Suppressor macrophage treated with lipopolysaccharide for 4 hours (primary cell): ENCODE measurements at places on chromosomes 3 and 15.

- no peak for DNase-seq
Observed at GRCh38 chr15:48781017-48781416, 29.9 kb downstream of the CEP152 start.

DNA sequence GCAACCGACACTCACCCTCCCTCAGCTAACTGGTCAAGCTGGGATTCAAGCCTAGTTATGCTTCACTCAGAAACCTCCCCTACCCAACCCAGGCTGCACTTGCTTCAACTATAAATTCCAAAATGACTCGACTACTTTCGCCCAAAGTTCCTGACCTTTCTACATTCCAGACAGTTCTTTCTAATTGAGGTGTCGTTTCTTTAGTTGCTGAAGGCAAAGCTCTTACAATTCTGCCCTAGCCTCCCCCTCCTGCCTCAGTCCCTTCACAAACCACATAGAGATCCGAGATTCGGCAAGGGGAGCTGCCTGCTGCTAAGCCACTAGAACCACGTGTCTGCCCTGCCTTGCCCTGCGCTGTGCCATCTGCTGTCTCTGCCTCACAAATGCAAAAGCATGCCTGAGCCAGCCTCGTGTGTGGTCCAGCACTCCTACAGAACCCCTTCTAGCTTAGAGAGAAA is 74.7 kb upstream of the SH3GL3 start:
- no peak for DNase-seq

GRCh38 chr3:183255348-183255730 is 2.3 kb downstream of the B3GNT5 start:
- DNase-seq: no peak

GRCh38 chr3:32820430-32820829 is 2.6 kb downstream of the TRIM71 start:
- no peak for DNase-seq

GRCh38 chr15:93250209-93250608 is 161.2 kb upstream of the RGMA start:
- DNase-seq: peak; percentile 73

GRCh38 chr3:142285083-142285517 is 59.7 kb upstream of the GK5 start:
- no peak for DNase-seq

DNA sequence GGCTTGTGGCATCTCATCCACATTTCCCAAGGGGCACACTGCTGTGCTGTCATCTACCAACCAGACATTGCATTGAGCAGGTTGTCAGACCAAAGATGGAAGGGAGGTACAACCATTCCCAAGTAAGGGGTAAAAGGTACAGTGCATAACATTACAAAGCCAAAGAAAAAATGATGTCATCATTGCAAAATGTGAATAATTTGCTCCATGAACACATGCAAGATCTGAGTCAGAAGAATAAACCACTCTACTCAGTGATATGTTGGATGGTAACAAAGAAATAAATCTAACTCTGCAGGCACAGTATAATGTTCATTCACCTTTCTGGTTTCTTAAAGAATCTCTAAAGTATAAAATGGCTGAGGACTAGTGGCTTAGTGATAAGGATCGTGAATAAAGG is 202.7 kb downstream of the MAGI1 start:
- DNase-seq: no peak

GRCh38 chr15:77179541-77179998 is 108.7 kb upstream of the TSPAN3 start:
- DNase-seq: peak; percentile 70

DNA sequence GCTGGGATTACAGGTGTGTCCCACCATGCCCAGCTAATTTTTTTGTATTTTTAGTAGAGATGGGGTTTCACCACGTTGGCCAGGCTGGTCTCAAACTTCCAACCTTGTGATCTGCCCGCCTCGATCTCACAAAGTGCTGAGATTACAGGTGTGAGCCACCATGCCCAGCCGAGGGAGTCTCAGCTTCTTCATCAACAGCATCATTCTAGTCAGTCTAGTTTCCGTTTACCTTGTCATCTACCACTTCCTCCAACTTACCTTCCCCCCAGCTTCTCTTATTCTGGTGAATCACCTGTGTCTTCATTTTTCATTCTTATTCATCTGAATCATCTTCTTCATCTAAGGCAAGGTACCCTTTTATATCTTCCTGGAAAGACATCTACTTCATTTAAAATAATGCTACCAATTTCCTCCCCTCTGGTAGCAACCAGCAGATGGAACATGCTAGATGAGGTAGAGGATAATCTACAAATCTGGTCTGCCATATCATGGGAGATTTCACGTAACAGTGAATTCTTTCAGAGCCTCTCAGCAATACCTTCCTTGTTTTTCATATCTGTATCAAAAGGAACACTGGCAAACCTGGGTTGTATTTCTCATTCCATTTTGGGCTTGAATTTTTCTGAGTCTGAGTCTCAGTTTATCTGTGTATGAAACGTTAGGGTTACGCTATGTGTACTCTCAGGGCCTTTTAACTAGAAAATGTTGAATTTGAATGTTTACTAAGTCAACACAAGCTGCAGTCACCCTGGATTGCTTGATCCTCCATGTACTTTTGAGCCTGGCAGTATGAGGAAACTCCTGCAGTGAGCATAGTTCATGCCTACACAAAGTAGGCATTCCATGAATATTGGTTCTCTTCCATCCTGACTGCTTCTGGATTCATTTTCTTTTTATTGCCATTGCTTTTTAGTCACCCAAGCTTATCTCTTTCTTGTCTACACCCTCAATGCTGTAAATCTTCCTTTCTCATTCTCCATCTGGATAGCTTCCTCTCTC is 16.8 kb downstream of the LPP start:
- DNase-seq: no peak

- no peak for DNase-seq
Observed at GRCh38 chr15:100802421-100803170, 77.0 kb upstream of the ALDH1A3 start.

- no peak for DNase-seq
Observed at GRCh38 chr3:48716508-48716981, 476 bp downstream of the IP6K2 start.

DNA sequence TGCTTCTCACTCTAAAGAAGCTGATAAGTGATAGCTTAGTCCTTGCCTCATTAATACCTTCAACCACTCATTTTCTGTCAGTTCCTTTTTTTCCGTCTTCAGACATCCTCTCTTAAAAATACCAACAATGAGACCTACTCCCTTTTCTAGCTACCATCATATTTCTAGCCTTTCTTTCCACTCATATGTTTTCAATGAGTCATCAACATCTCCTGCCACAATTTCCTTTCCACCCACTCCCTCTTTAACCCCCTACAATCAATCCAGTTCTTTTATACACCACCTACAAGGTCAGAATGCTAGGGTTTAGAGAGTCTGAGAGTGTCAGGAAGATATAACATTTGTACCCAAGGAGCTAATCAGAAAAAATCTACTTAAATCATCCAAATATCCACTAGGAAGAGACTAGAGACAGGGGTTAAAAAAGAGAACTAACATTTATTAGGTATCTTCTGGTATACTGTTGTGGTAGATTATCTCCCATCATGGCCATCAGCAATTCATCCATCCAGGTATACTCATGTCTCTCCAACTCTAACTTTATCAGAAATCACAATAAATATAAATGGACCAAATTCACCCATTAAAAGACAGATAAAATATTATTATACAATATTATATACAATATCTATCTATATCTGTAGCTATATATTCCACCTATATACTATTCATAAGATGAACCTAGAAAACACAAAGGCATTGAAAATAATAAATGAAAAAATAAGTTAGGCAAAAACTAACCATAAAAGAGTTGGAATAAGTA is 42.5 kb downstream of the MYLK start:
- DNase-seq: no peak

- no peak for DNase-seq
Observed at GRCh38 chr3:80543154-80543553, 775.4 kb upstream of the ROBO1 start.

DNA sequence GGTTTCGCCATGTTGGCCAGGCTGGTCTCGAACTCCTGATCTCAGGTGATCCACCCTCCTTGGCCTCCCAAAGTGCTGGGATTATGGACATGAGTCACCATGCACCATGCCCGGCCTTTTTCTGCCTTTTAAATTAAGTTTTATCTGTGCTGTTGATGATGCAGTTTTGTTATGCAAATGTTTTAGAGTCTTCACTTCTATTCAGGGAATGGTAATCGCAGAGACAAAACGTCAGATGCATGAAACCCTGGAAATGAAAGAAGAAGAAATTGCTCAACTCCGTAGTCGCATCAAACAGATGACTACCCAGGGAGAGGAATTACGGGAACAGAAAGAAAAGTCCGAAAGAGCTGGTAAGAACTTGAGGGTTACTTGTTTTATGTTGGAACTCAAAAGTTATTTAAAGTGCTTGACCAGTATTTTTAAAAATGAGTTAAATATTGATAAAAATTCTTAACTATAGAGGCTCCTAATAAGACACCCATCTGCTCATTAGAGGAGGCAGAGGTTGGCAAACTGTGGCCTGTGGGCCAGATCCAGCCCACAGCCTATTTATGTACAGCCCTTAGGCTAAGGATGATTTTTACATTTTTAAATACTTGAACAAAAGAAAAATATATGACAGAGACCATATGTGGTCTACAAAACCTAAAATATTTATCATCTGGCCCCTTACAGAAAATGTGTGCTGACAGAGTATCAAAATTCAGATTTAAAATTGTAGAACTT is 127.8 kb upstream of the LRRFIP2 start:
- DNase-seq: peak; percentile 96

GRCh38 chr3:184741259-184741556 is 29.3 kb upstream of the MAGEF1 start:
- no peak for DNase-seq

DNA sequence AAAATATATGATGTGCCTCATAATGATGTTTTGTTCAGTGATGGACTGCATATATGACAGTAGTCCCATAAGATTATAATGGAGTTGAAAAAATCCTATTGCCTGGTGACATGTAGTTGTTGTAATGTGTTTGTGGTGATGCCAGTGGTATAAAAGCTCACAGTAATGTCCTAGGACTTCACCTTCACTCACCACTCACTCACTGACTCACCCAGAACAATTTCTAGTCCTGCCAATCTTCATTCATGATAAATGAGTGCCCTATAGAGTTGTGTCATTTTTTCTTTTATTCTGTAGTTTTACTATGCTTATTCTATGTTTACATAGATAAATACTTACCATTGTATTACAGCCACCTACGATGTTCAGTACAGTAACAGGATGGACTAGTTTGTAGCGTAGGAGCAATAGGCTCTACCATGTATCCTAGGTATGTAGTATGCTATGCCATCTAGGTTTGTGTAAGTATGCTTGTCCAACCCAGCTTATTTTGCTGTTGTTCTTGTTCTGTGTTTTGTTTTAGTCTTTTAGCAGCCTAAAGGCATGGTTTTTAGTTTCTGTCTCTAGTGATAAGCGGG is 88.5 kb upstream of the LRRFIP2 start:
- no peak for DNase-seq

GRCh38 chr15:101276501-101277037 is 716 bp downstream of the SELENOS start:
- DNase-seq: peak; percentile 23

- DNase-seq: no peak
Observed at GRCh38 chr15:91946075-91946474, 92.6 kb downstream of the SLCO3A1 start.

DNA sequence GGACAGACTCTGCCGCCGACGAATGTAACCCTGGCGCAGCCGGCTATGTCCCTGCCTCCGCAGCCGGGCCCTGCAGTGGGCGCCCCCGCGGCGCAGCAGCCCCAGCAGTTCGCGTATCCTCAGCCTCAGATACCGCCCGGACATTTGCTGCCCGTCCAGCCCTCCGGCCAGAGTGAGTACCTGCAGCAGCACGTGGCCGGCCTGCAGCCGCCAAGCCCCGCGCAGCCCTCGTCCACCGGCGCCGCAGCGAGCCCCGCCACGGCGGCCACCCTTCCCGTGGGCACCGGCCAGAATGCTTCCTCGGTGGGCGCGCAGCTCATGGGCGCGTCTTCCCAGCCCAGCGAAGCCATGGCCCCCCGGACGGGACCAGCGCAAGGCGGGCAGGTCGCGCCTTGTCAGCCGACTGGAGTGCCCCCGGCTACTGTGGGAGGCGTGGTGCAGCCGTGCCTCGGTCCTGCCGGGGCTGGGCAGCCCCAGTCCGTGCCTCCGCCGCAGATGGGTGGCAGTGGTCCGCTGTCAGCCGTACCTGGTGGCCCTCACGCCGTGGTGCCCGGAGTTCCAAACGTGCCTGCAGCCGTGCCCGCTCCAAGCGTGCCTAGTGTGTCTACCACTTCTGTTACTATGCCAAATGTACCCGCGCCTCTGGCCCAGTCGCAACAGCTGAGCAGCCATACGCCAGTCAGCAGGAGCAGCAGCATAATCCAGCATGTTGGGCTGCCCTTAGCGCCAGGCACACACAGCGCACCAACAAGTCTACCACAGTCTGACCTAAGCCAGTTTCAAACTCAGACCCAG is 2.4 kb downstream of the TSC22D2 start:
- peak; percentile 39 for DNase-seq

DNA sequence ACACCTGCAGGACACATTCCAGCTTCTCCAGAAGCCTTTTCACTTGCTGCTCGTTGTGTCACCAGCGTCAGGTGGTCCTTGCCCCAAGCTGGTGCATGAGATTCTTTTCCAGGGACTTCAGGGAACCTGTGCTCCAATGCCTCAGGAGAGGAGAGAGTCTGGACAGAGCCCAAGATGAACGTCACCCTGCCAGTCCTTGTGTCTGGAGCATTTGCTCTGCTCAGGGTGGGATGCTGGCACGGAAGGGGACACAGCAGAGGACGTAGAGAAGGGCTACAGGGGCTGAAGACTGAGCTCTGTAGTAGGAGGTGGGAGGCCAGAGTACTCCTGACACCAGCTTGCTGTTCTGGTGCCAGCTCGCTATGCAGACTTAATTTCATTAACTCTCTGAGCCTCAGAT is 262.1 kb downstream of the XXYLT1 start:
- no peak for DNase-seq

DNA sequence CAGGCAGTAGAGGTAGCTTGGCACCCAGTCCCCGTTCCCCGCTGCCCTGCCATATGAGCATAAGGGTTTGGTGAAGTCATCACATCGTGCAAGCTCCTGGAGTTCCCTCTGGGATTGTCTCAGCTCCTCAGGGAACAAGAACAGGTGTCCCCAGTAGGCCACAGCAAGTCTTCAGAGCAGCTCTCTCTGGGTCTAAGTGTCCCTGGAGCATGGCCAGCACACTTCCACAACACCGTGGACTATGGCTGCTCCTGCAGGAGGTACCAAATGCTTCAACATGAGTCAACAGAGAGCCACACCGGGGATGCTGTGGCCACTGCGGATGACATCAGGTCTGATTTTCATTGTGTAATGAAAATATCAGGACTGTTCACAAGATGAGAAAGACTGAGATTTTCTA is 23.1 kb downstream of the ABHD6 start:
- peak; percentile 53 for DNase-seq
